ENCODE measurements at places on chromosomes 2 and 18.
A peak's percentile ranks its signal among the peaks of the same experiment; 100 is the strongest.

GRCh38 chr2:217835931-217836891, 166.6 kb downstream of the TNS1 start:
- no peak for DNase-seq

DNA sequence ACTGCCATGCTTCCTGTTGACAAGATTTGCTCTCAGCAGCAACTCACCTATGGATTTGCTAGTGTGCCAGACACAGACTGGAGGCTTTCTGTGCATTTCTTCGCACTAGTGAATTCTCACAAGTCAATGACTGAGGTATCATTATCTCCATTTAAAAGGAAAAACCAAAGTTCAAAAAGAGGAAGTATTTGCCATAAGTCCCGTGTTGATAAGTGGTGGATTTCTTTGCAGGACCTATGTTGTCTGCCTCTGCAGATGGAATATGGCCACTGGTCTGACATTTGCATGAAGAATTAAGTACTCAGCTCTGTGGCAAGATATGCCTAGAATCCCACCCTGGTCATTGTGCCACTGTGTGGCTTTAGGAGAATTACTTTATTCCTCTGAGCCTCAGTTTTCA, 299.6 kb downstream of the PAX3 start:
- DNase-seq, result peak; percentile 6

DNA sequence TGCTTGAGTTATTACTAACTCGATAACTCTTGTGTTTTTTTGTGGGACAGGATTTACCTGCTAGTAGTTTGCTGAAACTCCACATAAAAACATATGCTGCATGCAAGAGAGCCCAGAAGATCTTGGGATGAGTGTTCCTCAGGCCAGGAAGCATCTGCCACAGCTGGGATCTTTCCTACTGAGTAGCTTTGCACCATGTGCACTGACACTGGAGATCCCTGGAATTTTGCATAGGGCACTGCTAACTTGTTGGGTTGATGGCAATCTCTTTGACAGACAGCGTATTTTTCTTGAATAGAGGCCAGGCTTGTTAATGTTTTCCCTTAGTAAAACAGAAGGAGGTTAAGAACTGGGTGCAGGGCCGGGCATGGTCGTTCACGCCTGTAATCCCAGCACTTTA, 808 bp upstream of the SERPINB11 start:
- DNase-seq, result peak; percentile 70

DNA sequence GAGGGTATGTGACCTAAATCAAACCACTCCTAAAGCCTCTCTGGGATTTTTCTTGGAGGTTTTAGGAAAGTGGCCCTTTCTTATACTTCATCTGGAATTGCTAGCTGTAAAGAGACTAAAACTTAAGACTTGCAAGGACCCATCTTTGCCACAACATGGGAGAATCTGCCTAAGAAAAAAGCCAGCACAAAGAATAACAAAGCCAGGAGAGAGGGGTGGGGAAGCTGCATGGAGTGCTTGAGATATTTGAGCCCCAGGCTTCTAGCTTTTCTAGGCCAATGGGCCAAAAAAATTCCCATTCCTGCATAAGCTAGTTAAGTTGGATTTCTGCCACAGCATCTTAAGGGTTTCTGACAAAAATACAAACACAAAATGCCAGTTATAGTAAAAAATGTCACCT, 38.5 kb upstream of the LYPD6 start:
- DNase-seq, result no peak

- DNase-seq, result peak; percentile 35
Measured at GRCh38 chr18:3402982-3403451, 47.0 kb upstream of the TGIF1 start.

DNA sequence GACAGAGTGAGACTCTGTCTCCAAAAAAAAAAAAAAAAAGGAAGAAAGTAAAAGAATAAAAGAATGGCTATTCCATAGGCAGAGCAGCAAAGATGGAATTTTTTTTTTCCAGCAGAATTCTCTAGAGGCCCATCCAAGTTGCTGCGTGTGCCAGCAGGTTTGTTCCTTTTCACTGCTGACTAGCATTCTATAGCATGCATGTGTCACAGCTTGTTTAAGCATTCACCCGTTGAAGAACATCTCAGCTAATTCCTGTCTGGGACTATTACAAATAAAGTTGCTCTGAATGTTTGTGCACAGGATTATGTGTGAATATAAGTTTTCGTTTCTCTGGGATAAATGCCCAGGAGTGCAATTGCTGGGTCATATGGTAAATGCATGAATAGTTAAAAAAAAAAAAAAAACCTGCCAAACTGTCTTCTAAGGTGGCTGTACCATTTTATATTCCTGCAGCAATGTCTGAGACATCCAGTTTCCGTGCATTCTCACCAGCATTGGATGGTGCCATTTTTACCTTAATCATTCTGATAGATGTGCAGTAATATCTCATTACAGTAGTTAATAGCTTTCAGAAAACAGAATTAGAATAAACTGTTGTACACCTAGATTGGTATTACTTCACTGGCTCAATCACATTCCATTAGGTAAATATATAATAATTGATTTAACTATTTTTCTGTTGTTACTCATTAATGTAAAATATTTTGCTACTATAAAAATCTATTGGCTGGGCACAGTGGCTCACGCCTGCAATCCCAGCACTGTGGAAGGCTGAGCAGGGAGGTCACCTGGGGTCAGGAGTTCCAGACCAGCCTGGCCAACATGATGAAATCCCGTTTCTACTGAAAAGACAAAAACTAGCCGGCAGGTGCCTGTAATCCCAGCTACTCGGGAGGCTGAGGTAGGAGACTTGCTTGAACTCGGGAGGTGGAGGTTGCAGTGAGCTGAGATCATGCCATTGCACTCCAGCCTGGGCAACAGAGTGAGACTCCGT, 47.5 kb upstream of the ASAP2 start:
- DNase-seq, result no peak

DNA sequence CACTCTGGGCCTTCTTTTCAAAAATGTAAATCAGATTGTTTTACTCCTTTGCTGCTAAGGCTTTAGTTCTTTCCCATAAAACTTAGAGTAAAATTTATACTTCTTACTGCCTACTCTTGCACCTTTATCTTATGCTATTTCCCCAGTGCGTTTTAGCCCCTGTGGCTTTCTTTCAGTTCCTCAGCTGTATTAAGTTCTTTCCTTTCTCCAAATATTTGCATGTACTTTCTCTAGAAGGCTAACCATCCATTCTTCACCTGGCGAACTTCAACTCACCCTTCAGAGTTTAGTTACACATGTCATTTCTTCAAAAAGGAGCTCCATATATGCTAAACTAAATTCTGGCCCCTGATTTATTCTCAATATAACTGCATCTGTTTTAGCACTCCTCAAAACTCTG, 160.7 kb downstream of the FSHR start:
- DNase-seq, result no peak

DNA sequence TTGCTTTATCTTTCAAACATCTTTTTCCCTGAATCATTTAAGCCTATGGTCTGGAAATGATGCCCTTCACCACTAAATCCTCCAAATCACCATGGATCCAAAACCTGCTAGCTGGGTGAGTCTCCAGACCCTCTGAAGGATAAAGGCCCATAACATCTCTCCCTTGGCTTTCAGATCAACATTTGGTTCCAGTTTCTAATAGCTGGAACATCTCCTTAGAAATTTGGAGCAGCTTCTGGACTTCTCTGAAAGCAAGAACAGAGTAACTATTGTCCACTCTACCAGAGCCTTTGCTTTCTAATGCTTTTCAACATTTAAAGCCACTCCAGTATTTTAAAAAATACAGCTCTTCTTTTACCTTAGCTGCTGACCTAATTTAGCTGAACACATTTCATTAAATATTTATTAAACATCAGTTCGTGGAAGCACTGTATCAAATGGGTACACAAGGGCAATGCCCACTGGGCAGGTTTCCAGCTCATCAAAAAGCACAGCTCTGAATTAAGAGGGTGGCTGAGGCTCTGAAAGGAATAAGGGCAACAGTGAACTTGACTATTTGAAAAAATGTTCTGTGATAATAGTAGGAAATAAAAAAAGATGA, 75.3 kb downstream of the GALNT3 start:
- DNase-seq, result no peak

GRCh38 chr2:180609626-180610340, 370.6 kb upstream of the UBE2E3 start:
- DNase-seq, result no peak

DNA sequence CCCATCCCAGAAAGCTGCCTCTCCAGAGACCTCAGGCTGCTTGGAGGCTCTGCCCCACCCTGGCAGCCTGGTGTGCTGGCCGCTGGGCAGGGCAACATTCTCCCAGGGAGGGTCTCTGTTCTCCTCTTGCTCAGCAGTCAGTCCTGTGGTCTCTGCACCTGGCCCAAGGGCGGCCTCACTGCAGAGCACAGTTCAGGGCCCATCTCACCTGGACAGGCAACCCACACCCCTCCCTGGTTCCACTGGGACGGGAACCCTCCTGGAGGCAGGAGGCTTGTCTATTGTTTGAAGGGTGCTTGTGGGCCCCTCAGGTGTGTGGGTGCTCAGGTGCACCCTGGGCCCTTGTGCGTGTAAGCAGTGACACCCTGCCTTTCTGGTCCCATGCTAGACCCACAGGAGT, 67.2 kb upstream of the OTOS start:
- DNase-seq, result no peak

- no peak for DNase-seq
Measured at GRCh38 chr2:236886456-236886855, 199.2 kb upstream of the COPS8 start.

GRCh38 chr2:86364894-86365293, 27.5 kb upstream of the REEP1 start:
- DNase-seq, result no peak

DNA sequence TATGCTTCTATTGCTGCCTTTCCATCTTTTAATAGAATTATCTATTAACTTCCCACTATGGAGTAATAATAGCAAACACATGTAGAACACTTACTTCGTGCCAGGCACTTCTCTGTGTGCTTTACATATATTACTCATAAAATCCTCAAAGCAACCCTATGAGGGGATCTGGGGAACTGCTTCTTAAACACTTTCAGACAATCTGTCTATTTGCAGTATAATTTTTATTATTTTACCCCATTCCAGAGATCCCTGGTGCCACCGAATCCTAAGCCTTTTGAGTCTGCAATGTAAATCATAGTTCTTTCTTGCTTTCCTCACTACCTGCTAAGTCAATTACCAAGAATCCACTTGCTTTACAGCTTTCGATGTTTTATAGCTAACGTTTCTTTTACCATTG, 25.6 kb upstream of the GCFC2 start:
- DNase-seq, result no peak

- DNase-seq, result no peak
Measured at GRCh38 chr2:197941715-197942114, 137.3 kb downstream of the PLCL1 start.

GRCh38 chr2:45938649-45939511, 287.4 kb downstream of the PRKCE start:
- DNase-seq, result peak; percentile 94

GRCh38 chr2:186256540-186256939, 229.5 kb upstream of the ZC3H15 start:
- DNase-seq, result peak; percentile 35

DNA sequence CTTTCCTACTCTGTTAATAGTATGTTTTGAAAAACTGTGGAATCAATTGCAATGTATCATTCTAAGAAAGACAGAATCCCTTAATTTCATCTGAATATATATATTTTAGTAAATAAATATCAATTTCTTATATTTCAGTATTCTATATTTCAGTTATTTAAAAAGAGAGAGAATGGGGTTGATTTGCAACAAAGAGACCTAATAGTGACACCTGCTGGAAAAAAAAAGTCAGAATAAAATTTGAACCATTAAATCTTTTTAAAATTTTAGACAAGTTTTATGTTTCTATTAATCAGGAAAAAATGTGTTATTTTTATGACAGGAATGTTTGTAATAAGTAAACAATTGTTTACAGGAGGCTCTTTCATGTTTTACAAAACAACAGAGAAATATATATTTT, 20.7 kb upstream of the CCNT2 start:
- DNase-seq, result no peak

DNA sequence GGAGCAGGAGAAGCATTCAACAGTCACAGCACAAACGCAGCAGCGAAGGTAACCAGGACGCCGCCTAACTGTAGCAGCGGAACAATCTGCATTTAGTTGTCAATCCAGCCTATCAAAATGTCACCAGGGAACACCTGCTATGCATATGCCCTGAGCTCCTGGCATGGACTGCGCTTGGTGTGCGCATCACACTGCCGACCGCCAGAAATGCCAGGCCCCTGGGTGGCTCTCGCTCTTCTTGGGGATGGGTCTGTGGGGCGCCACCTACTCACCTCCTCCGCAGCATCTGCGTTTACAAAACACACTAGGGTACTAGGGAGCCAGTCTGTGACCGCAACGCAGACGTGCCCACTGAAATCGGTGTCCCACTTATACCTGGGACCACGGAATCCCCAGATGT, 31.7 kb downstream of the ZNF516 start:
- no peak for DNase-seq

GRCh38 chr18:48887294-48887904, 63.4 kb downstream of the SMAD7 start:
- DNase-seq, result no peak

GRCh38 chr2:70362661-70363060, 60.8 kb upstream of the FAM136A start:
- no peak for DNase-seq

- DNase-seq, result peak; percentile 66
Measured at GRCh38 chr2:38685116-38685735, 19.3 kb downstream of the GALM start.

GRCh38 chr2:2018713-2019410, 274.5 kb upstream of the PXDN start:
- no peak for DNase-seq

- no peak for DNase-seq
Measured at GRCh38 chr2:222179592-222179991, 119.2 kb downstream of the PAX3 start.

GRCh38 chr18:8003878-8004675, 437.0 kb downstream of the PTPRM start:
- DNase-seq, result no peak

DNA sequence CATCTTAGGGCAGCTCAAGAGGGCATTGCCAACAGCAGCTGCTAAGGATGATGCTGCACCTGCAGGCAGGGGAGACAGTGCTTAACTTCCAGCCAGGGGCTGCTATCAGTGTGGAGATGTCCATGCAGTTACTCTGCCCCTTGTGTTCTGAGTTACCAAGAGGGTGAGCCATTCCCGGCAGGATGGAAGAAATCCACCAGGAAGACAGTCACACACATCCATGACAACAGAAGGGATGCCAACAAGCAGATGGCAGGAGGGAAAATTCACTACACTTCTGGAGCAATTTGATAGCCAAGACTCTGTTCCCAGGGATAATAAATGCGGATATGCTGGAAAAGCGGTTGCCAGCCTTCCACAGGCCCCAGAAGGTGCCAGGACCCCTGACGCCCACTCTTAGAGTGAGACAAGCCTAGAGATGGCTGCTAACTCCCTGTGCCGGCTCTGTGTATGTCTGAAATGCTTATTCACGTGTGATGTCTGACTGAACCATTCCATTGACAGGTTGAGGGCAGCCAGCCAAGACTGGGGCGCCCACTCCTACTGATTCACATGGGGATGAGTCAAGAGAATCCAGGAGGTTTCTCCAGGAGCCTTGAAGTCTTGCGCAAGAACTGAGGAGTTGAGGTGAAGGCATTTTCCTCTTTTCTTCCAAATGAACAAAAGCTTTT, 24.5 kb downstream of the LOXHD1 start:
- peak; percentile 37 for DNase-seq
